ENCODE measurements at places on chromosomes 2 and 18.

DNA sequence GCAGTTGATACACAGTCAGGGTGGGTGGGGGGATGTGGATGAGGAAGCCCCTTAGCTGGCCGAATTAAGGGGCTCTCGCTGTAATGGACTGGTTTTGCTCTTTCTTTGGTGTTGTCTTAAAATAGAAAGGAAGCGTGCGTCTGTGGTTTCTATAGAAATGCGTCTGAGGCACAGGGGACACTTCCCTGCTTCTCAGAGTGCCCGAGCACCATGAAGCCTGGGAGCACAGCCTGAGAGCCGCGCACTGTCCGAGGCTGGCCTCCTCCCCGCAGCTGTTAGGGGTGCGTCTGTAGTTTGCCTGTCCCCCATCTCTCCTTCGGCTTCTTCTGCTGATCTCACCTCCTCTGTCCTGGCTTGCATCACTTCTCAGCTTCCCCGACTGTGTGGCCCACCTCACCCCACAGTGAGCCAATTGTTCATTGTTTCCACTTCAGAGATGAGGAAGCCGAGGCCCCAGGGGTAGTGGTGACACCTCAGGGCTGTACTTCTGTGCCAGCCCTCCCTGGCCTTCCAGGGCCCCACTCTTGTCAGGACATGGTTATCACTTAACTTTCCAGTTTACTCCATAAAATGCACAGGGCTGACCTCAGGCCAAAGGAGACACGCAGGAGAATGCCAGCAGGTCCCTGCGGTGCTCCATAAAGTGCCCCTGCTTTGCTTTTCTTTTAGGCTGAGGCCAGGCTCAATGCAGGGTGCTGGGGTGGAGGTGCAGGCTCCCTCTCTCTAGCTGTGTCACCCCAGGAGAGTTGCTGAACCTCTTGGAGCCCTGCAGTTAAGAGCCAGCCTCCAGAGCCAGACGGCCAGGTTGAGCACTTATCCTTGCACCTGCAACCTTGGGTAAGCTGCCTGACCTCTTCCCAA, 210.6 kb downstream of the SEPTIN10 start:
- no peak overlapping the region for H3K4me3 ChIP-seq
- no peak for DNase-seq
- no peak overlapping the region for H3K27ac ChIP-seq
- H3K36me3 ChIP-seq: no peaks in the 10 kb centered on the region

- H3K36me3 ChIP-seq: no peaks in the 10 kb centered on the region
- peaks cover 78% of the 10 kb centered on the region for H3K4me1 ChIP-seq
- no peak overlapping the region for H3K4me3 ChIP-seq
- H3K27ac ChIP-seq: peak overlapping the region; percentile 97
- no peaks in the 10 kb centered on the region for H3K27me3 ChIP-seq
Observed at GRCh38 chr18:14974088-14974487, 226.1 kb downstream of the ANKRD30B start.

GRCh38 chr18:58046093-58046793, 2.2 kb downstream of the NEDD4L start:
- H3K27me3 ChIP-seq: no peaks in the 10 kb centered on the region
- H3K4me1 ChIP-seq: peaks cover 17% of the 10 kb centered on the region
- peak overlapping the region; percentile 95 for H3K4me3 ChIP-seq
- H3K36me3 ChIP-seq: no peaks in the 10 kb centered on the region
- peak; percentile 46 for DNase-seq

DNA sequence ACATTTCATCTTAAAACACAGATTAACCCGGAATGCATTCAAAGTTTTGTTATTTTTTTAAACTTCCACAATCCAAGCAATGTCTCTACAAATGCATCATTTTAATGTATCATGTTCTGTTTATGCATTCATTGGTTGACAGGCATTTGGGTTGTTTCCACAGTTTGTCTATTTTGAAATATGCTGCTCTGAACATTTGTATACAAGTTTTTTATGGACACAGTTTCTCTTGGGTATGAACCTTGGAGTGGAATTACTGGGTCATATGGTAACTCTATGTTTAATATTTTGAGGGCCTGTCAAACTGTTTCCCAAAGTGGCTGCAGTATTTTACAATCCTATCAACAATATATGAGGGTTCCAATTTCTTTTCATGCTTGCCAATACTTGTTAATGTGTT, 57.3 kb downstream of the GULP1 start:
- no peaks in the 10 kb centered on the region for H3K36me3 ChIP-seq
- H3K4me1 ChIP-seq: no peaks in the 10 kb centered on the region
- H3K27ac ChIP-seq: no peak overlapping the region
- H3K4me3 ChIP-seq: no peak overlapping the region
- H3K27me3 ChIP-seq: no peaks in the 10 kb centered on the region

GRCh38 chr2:231810905-231811304, 24.7 kb downstream of the COPS7B start:
- no peak overlapping the region for H3K27ac ChIP-seq
- H3K4me3 ChIP-seq: no peak overlapping the region
- no peaks in the 10 kb centered on the region for H3K27me3 ChIP-seq
- peaks cover 10% of the 10 kb centered on the region for H3K4me1 ChIP-seq

DNA sequence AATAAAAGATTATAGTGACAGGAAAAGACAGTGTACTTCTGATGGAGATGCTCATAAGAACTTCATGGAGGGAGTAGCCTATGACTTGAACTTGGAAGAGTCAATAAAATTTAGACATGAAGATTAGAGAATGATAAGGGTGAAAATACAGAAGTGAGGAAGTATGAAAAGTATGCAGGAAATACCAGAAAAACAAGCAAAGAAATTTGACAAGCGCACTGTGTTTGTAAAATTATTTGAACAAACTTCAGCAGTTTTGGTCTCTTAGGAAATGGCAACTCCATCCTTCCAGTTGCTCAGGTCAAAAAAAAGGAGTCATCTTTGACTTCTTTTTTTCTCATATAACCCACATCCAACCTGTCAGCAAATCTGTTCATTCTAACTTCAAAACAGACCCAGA, 864.0 kb upstream of the ZEB2 start:
- H3K27me3 ChIP-seq: no peaks in the 10 kb centered on the region
- no peaks in the 10 kb centered on the region for H3K36me3 ChIP-seq
- no peak overlapping the region for H3K4me3 ChIP-seq
- H3K27ac ChIP-seq: no peak overlapping the region
- DNase-seq: no peak

- H3K4me3 ChIP-seq: no peak overlapping the region
- peaks cover 15% of the 10 kb centered on the region for H3K4me1 ChIP-seq
- peak; percentile 52 for DNase-seq
- no peak overlapping the region for H3K27ac ChIP-seq
Observed at GRCh38 chr18:12886498-12887126, 2.6 kb upstream of the PTPN2 start.

- no peaks in the 10 kb centered on the region for H3K36me3 ChIP-seq
- H3K4me1 ChIP-seq: peaks cover 16% of the 10 kb centered on the region
- DNase-seq: no peak
- peak overlapping the region; percentile 65 for H3K27ac ChIP-seq
- no peaks in the 10 kb centered on the region for H3K27me3 ChIP-seq
- no peak overlapping the region for H3K4me3 ChIP-seq
Observed at GRCh38 chr18:53795610-53796009, 428.9 kb downstream of the MBD2 start.

GRCh38 chr18:28015671-28016070, 161.3 kb downstream of the CDH2 start:
- no peak overlapping the region for H3K27ac ChIP-seq
- no peak for DNase-seq
- H3K36me3 ChIP-seq: no peaks in the 10 kb centered on the region
- no peak overlapping the region for H3K4me3 ChIP-seq

- no peaks in the 10 kb centered on the region for H3K36me3 ChIP-seq
- peaks cover 12% of the 10 kb centered on the region for H3K4me1 ChIP-seq
- no peaks in the 10 kb centered on the region for H3K27me3 ChIP-seq
- no peak overlapping the region for H3K4me3 ChIP-seq
Observed at GRCh38 chr2:103788951-103789350, 1027.1 kb downstream of the TMEM182 start.

DNA sequence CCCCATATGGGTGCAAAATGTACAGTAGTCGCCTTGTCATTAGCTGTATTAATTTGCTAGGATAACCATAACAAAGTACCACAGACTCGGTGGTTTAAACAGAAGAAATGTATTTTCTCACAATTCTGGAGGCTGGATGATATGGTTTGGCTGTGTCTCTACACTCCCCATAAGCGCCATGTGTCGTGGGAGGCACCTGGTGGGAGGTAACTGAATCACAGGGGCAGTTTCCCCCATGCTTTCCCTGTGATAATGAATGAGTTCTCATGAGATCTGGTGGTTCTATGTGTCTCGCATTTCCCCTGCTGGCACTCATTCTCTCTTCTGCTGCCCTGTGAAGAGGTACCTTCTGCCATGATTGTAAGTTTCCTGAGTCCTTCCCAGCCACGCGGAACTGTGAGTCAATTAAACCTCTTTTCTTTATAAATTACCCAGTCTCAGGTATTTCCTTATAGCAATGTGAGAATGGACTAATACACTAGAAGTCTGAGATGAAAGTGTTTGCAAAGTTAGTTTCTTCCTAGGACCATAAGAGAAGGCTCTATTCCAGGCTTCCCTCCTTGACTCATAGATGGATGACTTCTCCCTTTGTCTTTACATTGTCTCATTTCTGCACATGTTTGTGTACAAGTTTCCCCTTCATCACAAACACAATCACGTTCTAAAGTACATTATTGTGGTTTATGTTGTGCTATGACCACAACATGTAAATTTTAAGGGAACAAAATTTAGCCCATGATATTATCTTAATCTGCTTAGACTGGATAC, 1442.6 kb downstream of the SUCLG1 start:
- H3K27ac ChIP-seq: no peak overlapping the region
- no peaks in the 10 kb centered on the region for H3K4me1 ChIP-seq
- H3K27me3 ChIP-seq: no peaks in the 10 kb centered on the region
- no peak overlapping the region for H3K4me3 ChIP-seq

- no peak overlapping the region for H3K27ac ChIP-seq
- no peaks in the 10 kb centered on the region for H3K36me3 ChIP-seq
- no peaks in the 10 kb centered on the region for H3K27me3 ChIP-seq
- no peak overlapping the region for H3K4me3 ChIP-seq
- no peak for DNase-seq
- peaks cover 7% of the 10 kb centered on the region for H3K4me1 ChIP-seq
Observed at GRCh38 chr2:72133721-72134407, 13.8 kb downstream of the CYP26B1 start.

- no peak overlapping the region for H3K27ac ChIP-seq
- H3K27me3 ChIP-seq: no peaks in the 10 kb centered on the region
- no peak for DNase-seq
- no peak overlapping the region for H3K4me3 ChIP-seq
Observed at GRCh38 chr2:223633656-223634055, 31.5 kb upstream of the SCG2 start.

DNA sequence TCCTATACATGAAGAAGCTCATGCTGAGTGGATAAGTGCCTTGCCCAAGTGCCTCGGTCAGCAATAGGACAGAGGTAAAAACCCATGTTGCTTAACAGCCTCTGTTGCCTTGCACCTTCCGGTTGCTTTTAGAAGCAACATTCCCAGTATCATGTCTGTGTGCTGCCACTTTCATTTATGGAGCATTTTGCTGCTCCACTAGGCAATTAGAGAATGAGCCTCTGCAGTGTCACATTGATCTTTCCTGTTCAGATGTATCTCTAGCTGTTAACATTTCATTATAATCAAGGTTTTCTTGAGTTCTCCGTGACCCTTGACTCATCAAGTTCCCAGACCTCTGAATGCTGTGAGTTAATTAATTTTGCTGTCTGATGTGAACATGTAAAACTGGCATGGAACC, 134.5 kb upstream of the EPB41L3 start:
- H3K4me3 ChIP-seq: no peak overlapping the region
- H3K27me3 ChIP-seq: no peaks in the 10 kb centered on the region
- H3K27ac ChIP-seq: no peak overlapping the region
- DNase-seq: no peak
- H3K36me3 ChIP-seq: no peaks in the 10 kb centered on the region

GRCh38 chr2:219002395-219003266, 9.4 kb upstream of the CRYBA2 start:
- peak; percentile 74 for DNase-seq
- H3K27ac ChIP-seq: no peak overlapping the region
- peak overlapping the region; percentile 66 for H3K4me3 ChIP-seq
- H3K4me1 ChIP-seq: peaks cover 23% of the 10 kb centered on the region
- peaks cover 18% of the 10 kb centered on the region for H3K27me3 ChIP-seq

GRCh38 chr2:129180124-129180716, 799.2 kb upstream of the RAB6C start:
- no peak overlapping the region for H3K4me3 ChIP-seq
- no peaks in the 10 kb centered on the region for H3K4me1 ChIP-seq
- no peak overlapping the region for H3K27ac ChIP-seq

GRCh38 chr2:35852-36251, 10.5 kb downstream of the FAM110C start:
- H3K36me3 ChIP-seq: no peaks in the 10 kb centered on the region
- no peak overlapping the region for H3K4me3 ChIP-seq
- 0 out of 2 replicates have a peak overlapping the region, but pooled peaks have one; percentile 25 for H3K27ac ChIP-seq
- H3K27me3 ChIP-seq: no peaks in the 10 kb centered on the region

GRCh38 chr2:128301501-128301966, 17.1 kb downstream of the HS6ST1 start:
- no peaks in the 10 kb centered on the region for H3K27me3 ChIP-seq
- DNase-seq: no peak
- no peak overlapping the region for H3K4me3 ChIP-seq
- H3K36me3 ChIP-seq: no peaks in the 10 kb centered on the region

DNA sequence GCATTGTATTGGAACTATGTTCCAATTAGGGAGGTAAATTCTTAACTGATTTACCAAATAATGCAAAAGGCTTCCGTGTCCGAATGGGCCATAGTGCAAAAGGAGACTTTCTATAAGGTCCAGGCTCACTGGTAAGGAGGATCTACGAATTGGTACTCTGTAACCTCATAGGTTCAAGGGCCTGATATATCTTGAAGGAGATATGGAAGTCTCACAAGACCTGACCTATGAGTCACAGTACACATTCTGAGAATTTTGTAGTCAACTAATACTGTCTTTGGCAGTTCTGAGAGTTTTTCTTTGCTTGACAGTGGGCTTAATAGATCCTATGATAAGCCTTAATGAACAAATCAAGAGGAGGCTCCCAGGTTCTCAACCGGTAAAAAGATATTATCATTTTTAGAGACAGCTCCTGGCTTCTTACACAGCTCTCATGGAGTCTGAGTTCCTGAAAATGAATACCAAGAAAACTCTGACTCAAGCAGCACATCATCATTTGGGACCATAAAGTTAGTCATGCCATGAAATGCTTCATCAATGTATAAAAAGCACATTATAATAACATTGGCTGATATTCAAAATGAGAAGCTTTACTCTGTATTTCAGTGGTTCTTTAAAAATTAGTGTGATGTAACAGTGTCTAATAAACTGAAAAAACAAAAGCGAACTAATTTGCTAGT, 1275.2 kb upstream of the CRIM1 start:
- H3K36me3 ChIP-seq: no peaks in the 10 kb centered on the region
- H3K27me3 ChIP-seq: no peaks in the 10 kb centered on the region
- DNase-seq: peak; percentile 27
- H3K4me1 ChIP-seq: peaks cover 10% of the 10 kb centered on the region

DNA sequence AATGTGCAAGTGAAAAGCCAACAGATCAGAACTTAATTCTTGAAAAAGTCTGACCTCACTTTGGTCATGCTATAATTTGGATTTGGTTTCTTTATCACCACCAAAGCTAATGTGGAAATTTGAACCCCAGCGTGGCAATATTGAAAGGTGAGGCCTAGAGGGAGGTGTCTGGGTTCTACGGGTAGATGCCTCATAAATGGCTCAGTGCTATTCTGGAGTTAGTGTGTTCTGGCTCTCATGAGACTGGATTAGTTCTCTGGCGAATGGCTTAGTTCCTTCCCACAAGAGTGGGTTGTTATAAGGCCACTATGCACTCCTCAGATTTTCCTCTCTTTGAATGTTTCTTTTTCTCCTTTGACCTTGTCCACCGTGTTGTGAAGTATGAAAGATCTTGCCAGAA, 22.3 kb downstream of the ORC4 start:
- DNase-seq: no peak
- H3K4me1 ChIP-seq: no peaks in the 10 kb centered on the region

- H3K27me3 ChIP-seq: peaks cover 19% of the 10 kb centered on the region
- no peaks in the 10 kb centered on the region for H3K36me3 ChIP-seq
- H3K4me1 ChIP-seq: no peaks in the 10 kb centered on the region
- H3K27ac ChIP-seq: no peak overlapping the region
- DNase-seq: peak; percentile 14
- H3K4me3 ChIP-seq: no peak overlapping the region
Observed at GRCh38 chr2:134023854-134024253, 230.0 kb upstream of the MGAT5 start.
